ENCODE measurements at places on chromosomes 4 and X. TPM values are rescaled to one million over a fixed set of nuclear protein-coding genes. Genes with fewer than 3 reads are reported as not detected.

WNK3 gene
- total RNA-seq, result 0.65 TPM

SULT1B1 gene
- total RNA-seq, result 0.59 TPM

- DNase-seq, result no peak
These were observed 19.3 kb upstream of the ADD1 start for GRCh38 chr4:2824329-2824835.

DNA sequence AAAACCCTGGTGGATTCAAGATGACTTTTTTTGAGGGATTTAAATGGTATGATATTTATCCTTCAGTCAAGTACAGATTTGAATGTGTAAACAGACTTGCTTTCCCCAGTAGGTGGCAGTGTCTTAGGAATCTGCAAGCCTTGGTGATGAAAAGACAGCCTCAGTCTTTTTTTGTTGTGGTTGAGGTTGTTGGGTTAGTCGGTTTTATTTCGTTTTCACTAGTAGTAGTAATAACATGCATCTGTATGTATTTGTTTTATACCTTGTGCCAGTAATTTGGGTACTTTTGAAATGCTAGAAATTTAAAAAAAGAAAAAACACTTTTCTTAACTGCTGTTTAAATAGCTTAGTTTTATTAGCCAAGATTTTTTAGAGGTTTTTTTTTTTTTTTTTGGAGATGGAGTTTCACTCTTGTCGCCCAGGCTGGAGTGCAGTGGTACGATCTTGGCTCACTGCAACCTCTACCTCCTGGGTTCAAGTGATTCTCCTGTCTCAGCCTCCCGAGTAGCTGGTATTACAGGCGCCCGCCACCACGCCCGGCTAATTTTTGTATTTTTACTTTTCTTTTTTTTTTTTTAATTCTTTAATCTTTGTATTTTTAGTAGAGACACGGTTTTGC is 39.2 kb downstream of the COPS4 start:
- no peak for DNase-seq

USP17L18 gene
- not detected for total RNA-seq

All from cardiac septum (tissue), 1 donor.